ENCODE measurements at places on chromosomes 6 and 20.

DNA sequence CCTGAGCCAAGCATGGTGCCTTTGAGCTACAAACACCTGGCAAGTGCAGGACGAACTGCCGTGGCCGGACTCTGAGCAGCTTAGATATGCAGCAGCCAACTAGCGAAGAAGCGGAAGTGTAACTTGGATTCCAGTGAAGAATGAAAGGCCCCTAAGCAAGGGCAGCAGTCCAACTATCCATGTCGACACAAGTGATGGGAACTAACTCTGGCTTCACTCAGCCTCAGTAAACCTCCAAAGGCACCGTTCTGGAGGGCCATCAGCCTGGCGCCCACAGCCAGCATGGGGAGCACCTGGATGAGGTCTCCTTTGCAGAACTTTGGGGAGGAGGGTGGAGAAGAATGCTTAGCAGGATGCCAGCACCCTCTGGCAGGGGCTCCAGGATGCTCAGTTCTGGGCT lies 78.4 kb upstream of the MLN start:
- DNase-seq = peak; percentile 74

DNA sequence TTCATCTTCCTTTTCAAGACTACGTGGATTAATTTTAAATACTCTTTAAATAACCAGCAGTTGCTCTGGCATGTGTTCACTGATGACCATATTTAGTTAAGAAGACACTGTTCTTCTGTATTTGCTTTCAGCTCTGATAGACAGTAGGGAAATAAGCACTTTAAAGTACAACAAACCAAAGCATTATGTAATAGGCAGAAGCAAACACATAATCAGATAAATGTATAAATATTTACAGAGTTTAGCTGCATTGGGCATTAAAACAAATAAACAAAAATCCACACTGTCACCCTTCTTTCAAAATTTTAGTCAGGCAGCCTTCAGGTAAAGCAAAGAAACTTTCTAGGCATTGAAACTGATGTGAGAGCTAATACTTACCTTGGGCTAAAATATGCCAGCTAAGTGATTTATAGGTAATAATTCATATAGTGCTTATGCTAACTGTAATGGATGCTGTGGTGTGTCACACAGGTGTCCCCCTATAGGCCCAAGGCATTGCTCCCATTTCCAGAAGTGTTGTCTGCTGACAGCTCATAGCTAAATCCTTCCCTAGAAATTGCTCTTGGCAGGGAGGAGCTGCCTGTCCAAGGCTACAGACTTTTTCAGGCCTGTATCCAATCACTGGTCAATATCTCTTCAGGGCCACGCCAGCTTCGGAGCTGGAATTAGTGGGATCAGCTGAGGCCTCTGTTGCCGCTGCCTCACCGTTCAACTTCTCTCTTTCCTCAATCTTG lies 111.5 kb upstream of the CITED2 start:
- no peak for DNase-seq

DNA sequence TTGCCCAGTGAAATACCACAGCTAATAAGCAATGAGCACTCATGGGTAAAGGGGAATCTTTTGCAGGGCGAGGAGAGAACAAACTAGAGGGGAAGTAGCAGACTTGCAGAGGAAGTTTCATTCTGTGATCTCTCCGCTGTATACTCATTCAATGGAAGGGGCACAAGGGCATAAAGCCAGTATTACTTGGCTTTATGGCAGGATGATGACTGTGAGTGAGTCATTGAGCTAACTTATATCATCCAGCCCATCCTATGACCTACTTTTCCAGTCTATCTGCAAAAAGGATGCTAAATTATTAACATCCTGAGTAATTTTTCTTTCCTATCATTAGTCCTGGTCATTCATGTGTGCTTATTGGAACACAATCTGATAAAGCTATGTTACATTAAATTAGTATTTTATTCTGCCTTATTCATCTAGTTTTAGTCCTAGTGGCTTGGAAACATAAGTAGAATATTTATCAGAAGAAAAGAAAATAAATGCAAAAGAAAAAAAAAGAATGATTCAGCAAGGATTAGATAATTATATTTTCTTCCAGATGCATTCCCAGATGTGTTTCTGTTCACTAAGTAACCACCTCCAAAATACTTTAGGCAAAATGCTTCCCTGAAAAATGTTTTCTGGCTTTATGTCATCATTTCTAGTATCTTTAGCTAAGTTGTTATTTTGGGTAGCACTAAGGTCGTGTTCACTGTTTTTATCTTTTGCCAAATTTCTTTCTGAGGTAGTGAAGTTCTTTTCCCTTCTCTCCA lies 471.7 kb downstream of the CDKAL1 start:
- DNase-seq = peak; percentile 38

DNA sequence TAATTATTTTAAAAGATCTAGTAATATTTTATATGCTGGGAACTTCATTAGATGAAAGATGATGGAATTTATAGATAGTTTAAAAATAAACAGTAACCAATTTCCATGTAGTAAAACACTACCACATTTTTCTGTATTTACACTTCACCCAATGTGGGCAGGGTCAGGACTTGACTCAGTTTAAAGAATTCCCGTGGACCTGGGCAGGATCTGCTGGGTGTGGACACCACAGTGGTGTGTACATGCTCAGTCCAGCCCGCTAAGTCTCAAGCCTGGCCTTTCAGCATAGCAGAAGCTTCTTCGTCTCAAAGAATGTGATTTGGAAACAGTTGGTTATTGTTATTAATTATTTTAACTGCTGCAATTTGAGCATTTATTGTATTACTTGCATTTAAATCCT lies 364.2 kb downstream of the SYNE1 start:
- DNase-seq = peak; percentile 30

- DNase-seq = no peak
Observed at GRCh38 chr6:134840086-134840867, 109.6 kb downstream of the ALDH8A1 start.
